GM19239 (cell line): ENCODE measurements at places on chromosomes 2 and 18.

DNA sequence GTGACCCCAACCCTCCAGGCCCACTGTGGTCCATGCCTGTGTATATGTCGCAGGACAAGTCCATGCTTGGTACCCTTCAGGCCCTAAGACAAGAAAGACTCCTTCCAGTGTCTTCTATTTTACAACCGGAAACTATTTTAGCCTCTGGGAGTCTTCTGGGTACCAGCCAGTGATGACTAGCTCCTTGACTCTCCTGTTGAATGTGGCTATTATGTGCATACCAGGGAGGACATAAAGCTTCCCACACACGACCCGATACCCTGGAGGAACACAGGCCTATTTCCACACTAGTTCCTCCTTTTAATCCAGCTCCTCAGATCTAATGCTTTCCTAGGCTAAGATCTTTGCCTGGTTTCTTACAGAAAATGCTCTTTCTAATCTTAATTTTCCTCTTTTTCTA lies 178.1 kb downstream of the NCKAP5 start:
- DNase-seq: no peak

GRCh38 chr2:14752295-14752694 lies 119.8 kb downstream of the LRATD1 start:
- DNase-seq: no peak

DNA sequence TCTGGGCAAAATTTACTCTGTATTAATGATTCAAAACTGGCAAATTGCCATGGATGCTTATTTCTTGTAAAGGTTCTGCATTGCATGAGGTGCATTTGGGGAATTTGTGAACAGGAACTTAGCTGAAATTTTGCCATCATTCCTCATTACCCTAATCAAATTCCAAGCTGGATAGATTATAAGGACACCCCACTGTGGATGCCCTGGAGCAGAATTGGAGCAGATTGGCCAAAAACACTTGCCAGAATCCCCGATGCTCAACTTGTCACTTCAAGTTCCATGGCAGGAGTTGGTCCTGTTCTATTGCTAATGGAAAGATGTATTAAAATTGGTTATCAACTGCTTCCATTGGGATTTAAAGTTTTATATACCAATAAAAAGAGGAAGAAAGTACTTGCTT lies 237.9 kb downstream of the CCDC102B start:
- DNase-seq: no peak

DNA sequence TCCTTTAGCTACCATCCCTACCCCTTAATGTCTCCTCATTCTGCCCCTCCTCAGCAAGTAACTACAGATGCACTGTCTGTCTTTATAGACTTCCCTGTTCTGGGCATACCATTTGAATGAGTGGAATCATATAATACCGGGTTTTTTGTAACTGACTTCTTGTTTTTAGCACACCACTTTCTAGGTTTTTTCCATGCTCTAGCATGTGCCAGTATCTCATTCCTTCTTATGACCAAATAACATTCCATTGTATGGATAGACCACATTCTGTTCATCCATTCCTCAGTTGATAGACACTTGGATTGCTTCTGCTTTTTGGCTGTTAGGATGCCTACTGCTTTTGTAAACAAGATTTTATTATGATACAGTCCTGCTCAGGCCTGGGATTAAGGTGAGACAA lies 154.7 kb downstream of the TSN start:
- DNase-seq: no peak

GRCh38 chr2:223563462-223563861 lies 38.7 kb downstream of the SCG2 start:
- DNase-seq: no peak

DNA sequence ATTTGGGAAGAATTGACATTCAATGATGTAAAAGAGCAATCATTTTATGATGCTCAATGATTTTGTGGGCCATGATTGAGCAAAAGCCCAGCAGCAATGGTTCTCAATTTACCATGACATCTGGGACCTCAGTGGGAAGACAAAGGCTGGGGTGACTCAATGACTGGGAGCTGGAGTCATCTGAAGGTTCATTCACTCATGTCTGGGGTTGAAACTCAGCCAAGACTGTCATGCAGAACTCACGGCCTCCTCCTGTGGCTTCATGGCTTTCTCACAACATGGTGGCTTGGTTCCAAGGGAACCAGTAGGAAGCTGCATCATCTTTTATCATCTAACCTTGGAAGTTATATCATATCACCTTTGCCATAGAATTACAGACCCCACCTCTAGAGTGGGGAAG lies 45.1 kb upstream of the CD226 start:
- no peak for DNase-seq

DNA sequence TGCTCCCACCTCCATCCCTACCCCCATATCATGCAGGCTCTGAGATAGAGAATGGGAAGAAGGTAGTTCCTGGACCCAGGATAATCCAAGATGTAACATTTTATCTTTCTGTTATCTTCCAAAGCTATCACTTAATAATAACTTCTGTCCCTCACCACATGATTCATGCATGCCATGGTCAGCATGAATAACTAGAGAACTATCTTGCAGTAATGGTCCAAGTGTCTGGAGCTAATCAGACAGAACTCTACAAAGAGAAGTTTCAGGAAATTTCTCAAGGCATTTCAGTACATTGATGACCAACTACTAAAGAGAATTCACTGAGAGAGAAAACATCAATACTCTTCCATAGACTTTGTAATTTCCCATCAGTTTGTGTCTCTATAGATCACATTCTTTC lies 1469.7 kb upstream of the PIK3C3 start:
- no peak for DNase-seq

DNA sequence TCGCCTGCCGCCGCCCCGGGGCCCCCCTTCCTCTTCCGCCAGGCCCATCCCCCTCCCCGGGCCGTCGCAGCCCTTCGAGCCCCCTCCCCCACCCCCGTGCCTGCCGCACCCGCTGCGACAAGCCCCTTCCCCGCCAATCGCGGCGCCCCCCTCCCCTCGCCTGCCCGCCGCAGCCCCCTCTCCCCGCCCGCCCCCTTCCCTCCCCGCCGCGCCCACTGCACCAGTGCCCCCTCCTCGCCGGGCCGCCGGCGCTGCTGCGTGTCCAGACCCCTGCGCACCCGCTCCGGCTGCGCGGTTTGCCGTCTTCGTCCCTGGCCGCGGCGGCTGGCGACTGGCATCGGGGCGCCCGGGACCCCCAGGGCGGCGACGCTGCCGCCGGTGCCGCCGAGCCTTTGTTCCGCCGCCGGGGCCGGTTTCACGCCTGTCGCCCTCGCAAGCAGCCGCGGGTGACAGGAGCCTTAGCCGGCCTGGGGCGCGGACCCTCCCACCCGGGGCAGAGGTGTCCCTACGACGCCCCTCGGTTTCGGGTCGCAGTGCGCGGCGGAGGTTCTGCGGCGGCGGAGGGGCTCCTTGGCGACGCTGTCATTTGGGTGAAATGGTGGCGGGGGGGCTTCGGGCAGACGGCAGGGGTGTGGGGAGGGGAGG lies 18.1 kb downstream of the GPC1 start:
- no peak for DNase-seq

DNA sequence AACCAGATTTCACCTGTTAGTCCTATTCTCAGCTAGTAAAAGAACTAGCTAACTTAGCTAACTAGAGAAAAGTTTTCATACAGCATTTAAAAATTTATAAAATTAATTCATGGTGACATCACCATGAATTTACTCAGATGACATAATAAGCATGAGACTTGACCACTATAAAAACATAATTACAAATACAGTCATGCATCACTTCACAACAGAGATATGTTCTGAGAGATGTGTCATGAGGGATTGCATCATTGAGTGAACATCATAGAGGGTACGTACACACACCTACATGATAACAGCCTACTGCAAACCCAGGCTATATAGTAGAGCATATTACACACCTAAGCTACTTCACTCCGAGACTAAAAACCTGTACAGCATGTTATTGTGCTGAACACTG lies 481.3 kb upstream of the CHAC2 start:
- DNase-seq: no peak

DNA sequence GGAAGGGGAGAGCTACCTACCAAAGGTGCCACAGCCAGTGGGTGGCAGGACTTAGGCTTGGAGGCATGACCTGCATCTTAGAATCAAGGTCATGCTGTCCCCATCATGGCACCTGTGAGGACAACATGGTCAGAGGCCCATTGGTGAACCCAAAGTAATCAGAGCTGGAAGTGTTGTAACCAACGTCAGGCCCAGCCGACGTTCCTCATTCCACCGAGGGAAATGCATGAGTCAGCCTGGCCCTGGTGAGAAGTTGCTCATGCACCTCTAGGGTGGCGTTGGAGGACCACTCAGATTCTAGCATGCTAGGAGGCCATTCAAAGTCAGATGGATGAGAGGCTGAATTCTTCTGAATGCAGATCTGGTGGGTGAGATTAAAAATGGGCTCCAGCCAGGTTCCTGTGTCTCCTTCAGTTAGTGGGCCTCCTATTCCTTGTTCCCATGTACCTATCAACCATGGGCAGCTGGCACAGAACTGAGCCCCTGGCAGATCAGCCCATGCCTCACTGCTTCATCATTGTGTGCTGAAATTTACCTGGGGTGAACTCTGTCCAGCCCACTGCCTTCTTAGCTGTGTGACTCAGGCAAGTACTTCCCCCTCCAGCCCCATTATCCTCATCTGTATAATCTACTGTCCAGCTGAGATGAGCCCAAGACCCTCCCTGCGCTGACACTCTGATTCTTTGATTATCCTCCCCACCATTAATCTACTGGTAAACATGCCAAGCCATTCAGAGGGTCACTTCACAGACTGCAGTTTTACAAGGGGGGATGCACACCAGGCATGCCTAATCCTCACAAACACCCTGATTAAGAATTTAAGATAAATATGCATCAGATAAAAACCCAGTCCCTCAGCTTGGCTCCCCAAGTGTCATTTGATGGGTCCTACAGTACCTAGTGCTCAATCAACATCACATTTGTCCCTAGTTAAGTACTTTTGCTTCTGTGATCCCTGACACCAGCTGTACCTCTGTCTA lies 14.0 kb downstream of the SLC14A2 start:
- DNase-seq: no peak

GRCh38 chr2:120499784-120500495 lies 154.0 kb downstream of the INHBB start:
- DNase-seq: no peak

DNA sequence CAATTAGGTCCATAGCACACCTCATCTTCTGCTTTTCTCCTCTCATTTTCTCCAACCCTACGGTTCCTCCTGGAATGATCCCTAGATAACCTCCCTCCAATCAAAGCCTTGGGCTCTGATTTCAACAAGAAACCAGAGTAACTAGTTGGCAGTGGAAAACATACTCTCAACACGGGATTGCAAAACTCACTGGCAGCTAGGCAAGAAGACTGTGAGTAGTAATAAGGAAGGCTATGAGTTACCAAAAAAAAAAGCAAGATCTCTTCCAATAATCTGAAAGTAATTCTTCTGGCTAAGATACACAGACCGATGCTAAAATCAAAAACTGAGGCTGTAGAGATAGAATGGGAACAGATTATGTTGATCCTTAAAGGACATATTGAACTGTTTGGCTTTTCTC lies 28.4 kb upstream of the CCDC102B start:
- no peak for DNase-seq

DNA sequence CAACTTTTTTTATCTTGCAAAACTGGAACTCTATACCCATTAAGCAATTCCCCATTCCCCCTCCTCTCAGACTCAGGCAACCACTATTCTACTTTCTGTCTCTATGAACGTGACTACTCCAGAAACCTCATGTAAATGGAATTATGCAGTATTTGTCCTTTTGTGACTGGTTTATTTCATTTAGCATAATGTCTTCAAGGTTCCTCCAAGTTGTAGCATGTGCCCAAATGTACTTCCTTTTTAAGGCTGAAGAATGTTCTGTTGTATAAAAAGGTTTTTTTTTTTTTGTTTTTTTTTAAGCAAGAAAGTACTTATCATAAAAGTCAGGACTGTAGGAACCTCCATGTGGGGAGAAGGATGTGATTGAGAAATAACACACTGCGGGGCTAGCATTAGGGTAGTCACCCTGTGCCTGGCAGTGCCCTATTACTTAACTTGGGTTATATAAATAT lies 262.9 kb upstream of the FBXO11 start:
- no peak for DNase-seq

DNA sequence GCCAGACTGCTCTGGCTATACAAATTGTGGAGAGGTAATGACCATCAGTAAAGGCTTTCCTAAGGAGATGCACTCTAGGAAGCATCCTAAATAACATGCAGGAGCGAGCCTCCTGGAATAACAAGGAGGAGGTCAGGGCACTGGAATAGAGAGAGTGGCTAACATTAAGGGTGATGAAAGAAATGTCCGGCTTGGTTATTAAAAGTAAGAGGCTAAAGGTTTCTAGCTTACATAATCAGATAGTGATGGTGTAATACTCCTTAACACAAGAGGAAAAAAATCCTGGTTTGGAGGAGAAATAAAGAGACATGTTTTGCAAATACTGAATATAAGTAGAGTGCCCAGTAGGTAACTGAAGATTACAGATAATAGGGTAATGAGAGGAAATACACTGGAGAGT lies 365.7 kb downstream of the ZEB2 start:
- DNase-seq: no peak

- no peak for DNase-seq
Measured at GRCh38 chr2:173979751-173980351, 14.7 kb upstream of the SP3 start.

DNA sequence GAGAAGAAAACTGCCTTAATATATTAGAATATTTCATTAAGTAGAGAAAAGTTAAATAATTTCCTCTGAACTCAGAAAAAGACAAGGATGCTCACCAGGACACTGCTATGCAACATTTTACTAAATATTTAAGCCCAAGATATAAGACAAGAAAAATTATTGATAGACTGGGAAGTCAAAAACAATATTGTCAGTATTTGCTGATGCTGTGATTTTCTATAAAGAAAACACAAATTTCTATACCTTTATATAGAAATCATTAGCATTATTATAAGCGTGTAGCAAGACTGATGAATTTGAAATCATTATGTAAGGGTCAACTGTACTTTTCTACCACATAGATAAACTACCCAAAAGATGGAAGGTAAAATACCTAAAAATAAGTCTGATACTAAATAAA lies 451.0 kb downstream of the RNF144A start:
- no peak for DNase-seq

- DNase-seq: no peak
Measured at GRCh38 chr2:204114295-204115136, 178.0 kb downstream of the ICOS start.

GRCh38 chr18:5455674-5456073 lies 88.1 kb downstream of the EPB41L3 start:
- DNase-seq: no peak

- DNase-seq: no peak
Measured at GRCh38 chr18:75208836-75209128, 157 bp downstream of the PTGR3 start.

DNA sequence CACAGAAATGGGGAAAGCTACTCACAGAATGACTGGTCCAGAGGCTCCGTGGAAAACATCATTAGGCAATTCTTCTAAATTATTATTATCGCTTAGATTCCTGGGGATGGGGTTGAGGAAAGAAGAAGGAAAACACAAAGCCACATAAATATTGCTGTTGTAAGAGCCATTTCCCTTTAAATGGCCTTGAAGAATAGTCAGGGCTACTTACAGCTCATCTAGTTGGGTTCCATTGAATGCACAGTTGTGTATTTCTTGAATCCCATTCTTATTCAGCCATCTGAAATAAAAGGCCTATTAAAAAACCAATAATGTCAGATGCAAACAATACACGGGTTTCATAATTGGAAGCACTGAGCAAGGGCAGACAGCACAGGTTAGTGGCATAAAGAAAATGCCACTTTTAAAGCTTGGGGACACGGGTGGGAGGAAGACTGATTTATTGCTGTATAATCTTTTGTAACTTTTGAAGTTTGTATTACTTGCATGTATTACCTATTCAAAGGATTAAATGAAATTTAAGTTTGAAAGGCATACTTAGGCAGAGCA lies 171.4 kb downstream of the FSHR start:
- no peak for DNase-seq
